ENCODE measurements at places on chromosomes 2 and 18.

DNA sequence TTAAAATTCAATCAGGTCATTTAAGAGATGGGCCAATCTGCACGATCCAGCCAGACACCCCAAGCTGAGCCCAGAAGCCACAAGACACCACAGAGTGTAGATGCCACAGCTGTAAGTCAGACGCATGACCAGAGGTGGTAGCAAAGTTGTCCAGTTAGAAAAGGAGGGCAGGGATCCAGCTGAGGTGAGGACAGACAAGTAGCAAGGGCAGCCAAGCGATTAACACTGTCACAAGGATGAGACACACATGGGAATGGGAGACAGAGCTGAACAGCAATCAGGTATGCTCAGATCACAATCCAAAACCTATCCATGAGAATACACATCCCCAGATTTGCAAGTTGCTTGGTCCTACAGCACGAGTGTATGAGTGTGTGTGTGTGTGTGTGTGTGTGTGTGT, 143.4 kb upstream of the STK17B start:
- no peak for DNase-seq

GRCh38 chr2:164066095-164066494, 330.3 kb upstream of the FIGN start:
- DNase-seq = no peak

GRCh38 chr2:39094717-39095363, 26.0 kb downstream of the SOS1 start:
- peak; percentile 44 for DNase-seq

DNA sequence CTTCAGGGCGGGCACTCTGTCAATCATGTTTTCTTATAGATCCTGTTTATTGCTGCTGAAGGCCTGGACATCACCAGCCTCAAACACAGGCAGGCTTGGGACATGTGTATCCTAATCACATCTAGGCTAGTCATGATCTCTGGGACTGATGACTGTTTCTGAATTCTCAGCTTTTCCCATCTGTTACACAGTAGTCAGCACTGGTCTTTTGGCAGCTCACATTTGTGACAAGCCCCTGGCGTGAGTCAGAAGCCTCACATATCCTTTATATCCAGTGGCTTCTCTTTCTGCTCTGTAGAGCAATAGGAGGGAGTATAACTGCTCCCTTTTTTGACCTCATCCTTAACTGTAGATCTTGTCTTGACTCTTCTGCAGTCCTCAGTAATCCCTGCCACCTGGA, 4.5 kb downstream of the SEMA4F start:
- DNase-seq = no peak

DNA sequence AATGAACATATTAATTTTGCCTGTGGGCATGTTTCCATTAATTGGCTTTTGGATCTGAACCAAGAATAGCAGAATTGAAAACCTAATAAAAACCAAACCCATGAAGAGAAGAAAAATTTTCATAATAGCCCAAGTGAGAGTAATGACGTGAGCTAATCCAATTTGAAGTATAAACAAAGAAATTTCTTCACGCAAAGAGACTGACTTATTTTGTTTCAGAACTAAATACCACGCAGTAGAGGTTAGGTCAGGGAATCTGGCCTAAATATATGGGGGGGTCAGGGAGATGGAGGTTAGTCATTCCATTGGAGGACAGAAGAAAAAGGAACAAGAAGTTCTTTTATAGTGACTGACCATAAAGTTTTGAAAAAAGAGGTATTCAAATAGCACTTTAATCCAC, 94.1 kb upstream of the CYP1B1 start:
- no peak for DNase-seq

DNA sequence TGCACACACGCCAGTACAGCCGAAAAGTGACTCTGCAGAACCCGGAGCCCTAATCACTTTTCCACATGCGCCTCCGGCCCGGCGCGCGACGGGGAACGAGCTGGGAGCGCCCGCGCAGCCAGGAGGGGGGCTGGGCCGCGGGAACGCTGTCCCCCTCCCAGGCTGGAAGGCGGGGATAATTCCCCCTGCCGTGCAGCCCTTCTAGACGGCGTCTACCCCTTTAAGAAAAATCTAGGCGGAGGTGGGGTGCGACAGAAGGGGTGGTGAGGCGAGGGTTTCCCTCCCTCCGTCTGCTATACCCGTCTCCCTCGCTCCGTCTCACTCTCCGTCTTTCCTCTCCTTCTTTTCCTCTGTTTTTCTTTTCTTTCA, 2.4 kb downstream of the CYP26B1 start:
- DNase-seq = no peak

DNA sequence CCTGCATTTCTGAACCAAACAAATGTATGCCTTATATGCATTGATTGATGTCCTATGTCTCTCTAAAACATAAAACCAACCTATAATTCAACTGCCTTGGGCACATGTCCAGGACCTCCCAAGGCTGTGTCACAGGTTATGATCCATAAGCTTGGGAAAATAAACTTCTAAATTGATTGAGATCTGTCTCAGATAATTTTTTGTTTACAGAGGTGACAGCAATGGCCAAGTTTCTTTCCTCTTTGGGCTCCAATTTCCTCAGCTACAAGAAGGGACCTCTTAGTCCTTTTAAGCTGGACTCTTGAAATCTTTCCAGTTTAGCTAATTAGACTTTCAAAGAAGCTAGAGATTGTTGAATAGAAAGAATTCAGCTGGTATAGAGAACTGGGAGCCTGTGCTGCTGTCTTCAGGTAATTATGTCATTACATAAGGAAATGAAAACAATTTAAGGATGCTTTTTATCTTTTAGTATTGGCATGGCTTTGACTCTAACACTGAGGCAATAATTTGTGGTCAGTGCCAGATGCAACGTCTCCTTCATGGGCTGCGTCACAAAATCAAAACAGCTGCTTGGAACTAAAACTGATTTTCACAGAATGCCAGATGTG, 412.1 kb upstream of the TRIB2 start:
- no peak for DNase-seq

DNA sequence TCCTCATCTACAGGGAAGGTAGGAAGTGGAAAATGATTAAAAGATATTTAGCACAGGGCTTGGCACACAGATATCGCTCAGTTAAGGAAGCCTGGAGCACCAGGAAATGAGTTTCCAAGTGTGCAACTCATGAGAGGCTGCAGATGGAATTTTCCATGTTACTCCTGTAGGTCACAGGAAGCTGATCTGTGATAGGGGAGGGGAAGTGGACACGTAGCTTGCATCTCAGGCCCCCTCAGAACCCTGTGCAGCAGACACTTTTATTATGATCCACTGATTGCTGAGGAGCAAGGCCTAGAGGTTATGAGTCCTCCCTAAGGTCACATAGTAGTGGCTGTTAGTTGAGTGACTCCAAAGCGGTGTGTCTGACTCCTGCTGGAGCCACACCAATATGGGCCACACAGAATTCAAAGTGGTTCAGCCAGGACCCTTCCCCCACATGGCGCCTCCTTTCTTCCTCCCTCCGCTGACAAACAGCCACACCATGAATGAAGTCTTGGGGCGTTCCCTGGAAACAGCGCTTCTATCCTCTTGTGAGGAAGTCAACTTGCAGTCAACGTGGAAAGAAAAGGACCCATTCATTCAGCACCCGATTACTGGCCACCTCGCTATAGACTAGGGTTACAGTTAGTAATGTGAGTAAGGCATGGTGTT, 21.5 kb downstream of the DYSF start:
- DNase-seq = no peak

DNA sequence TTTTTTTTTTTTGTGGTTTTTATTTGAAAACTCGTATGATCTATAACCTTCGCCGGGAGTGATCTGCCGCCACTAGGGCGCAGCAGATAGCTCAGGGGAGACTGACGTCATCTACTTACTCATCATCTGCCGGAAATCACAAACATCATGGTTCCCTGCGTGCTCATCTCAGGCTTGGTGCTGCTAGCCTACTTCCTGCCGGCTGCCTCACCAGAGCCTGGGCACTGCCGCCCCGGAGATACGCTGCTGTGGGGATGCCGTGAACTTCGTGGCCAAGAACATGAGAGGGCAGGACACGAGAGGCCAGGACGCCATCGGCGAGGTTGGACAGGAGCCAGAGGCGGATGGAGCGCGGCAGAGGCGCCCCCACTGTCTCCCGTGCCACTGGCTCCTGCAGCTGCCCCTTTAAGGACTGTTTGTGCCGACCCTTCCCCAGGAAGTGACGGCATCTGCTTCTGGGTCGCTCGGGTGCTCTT, 68.8 kb downstream of the DOK6 start:
- no peak for DNase-seq

GRCh38 chr2:189178054-189178453, 1.5 kb downstream of the COL5A2 start:
- DNase-seq = no peak

DNA sequence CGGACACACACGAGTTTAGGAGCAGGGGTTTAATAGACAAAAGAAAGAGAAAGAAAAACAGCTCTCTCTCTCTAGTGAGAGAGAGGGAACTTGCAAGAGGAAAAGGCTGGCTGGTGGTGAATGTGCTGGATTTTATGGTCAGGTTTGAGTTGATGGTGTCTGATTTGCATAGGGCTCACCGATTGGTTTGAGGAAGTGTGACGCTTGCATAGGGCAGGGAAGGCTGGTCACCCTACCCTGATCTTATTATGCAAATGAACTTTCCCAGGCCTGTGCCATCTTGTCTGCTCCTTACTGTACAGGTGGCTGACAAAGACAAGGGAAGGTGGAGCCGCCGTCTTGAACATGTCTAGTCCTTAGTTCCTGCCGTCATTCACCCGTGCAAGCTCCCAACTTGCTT, 408.9 kb downstream of the RIT2 start:
- DNase-seq = no peak

- no peak for DNase-seq
Observed at GRCh38 chr18:79438898-79439627, 43.3 kb downstream of the NFATC1 start.

- DNase-seq = no peak
Observed at GRCh38 chr2:96386470-96386869, 50.9 kb downstream of the NCAPH start.

DNA sequence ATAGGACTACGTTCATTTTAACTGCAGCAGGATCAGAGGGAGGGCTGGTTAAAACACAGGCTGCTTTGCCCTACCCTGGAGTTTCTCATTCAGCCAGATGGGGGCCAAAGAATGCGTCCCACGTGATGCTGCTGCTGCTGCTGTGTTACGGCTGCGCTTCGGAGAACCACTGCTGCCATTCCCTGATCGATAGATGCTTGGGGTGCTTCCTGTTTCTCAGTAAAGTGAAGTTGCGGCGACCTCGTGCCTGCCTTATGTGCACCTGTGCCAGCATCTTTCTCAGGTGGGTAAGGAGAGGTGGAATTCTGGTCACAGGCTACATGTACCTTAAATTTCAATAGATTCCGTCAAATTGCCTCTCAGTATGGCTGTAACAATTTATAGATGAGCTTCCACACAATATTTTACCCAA, 24.7 kb upstream of the TOGARAM2 start:
- no peak for DNase-seq

DNA sequence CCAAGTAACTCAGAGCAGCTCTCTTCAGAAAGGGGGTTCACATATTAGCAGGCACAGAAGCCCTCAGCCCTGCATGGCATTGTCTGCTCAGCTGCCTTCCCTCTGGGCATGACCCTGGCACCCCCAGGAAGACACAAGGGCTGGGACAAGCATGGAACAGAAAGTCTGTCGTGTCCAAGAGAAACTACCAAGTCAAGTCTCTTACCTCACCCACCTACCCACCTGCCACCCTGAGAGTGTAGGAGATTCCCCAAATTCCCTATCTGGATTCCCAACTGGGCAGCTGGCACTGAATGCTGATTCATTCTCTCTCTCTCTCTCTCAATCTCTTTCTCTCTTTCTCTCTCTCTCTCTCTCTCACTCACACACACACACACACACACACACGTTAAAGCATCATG, 21.6 kb downstream of the SMAD7 start:
- DNase-seq = no peak

Data from AML-193 (cell line).